ENCODE measurements at places on chromosomes 16 and 17. TPM values are rescaled to one million over a fixed set of nuclear protein-coding genes. Genes with fewer than 3 reads are reported as not detected.

DNA sequence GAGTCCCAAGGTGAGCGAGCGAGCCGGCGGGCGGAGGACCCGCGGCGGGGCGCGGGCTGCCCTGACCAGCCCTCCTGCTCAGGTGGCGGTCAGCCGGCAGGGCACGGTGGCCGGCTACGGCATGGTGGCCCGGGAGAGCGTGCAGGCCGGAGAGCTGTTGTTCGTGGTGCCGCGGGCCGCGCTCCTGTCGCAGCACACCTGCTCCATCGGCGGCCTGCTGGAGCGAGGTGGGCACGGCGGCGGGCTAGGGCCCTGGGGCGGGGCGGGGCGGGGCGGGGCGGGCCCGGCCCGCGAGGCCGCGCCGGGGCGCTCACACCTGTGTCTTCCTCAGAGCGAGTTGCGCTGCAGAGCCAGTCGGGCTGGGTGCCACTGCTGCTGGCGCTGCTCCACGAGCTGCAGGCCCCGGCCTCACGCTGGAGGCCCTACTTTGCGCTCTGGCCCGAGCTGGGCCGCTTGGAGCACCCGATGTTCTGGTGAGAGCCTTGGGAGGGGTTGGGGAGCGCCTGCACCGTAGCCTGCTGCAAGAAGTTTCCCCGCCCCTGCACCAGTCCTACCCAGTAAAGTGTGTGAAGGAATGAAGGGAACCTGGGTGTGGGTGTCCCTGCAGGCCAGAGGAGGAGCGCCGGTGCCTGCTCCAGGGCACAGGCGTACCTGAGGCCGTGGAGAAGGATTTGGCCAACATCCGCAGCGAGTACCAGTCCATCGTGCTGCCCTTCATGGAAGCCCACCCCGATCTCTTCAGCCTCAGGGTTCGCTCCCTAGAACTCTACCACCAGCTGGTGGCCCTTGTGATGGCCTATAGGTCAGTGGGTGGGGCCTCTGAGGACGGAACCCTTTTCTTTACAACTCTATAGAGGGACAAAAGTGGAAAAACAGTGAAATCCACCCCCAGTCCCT, 802 bp downstream of the SETD6 start:
- H3K4me3 ChIP-seq = peak overlapping the region; percentile 68
- H3K36me3 ChIP-seq = peaks cover 15% of the 10 kb centered on the region
- DNase-seq = peak; percentile 66
- H3K4me1 ChIP-seq = peaks cover 15% of the 10 kb centered on the region
- no peak overlapping the region for H3K27ac ChIP-seq
- H3K27me3 ChIP-seq = no peaks in the 10 kb centered on the region

- H3K27ac ChIP-seq = no peak overlapping the region
- H3K27me3 ChIP-seq = peaks cover 16% of the 10 kb centered on the region
- peaks cover 8% of the 10 kb centered on the region for H3K4me1 ChIP-seq
- H3K4me3 ChIP-seq = peak overlapping the region; percentile 77
Measured at GRCh38 chr16:67658849-67659674, 998 bp downstream of the ACD start.

DNA sequence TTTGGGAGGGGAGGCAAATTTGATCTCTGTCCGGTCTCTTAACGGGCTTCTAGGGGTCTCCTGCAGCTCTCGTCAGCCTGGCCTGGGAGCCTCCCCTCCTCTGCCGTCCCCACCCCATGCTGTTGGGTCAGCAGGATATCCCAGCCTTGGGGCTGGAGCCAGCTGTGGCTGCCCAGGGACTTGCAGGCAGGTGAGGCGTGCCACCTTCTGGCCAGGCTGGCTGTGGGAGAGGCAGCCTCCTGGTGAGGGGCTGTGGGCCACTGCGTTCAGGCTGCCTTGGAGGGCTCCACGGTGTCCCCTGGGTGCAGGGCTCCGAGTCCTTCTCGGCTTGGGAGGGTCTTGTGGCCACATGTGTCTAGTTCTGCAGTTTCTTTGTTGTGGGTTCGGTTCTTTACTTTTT, 34.6 kb downstream of the TBCD start:
- H3K27ac ChIP-seq = no peak overlapping the region
- no peak for DNase-seq
- H3K27me3 ChIP-seq = no peaks in the 10 kb centered on the region
- peaks cover 3% of the 10 kb centered on the region for H3K4me1 ChIP-seq
- H3K4me3 ChIP-seq = no peak overlapping the region

- no peak overlapping the region for H3K4me3 ChIP-seq
- no peaks in the 10 kb centered on the region for H3K27me3 ChIP-seq
- H3K36me3 ChIP-seq = no peaks in the 10 kb centered on the region
- no peak for DNase-seq
Measured at GRCh38 chr17:29357821-29358232, 32.3 kb upstream of the TAOK1 start.

HP gene
- total RNA-seq = not detected

- peak within 1 kb of the TSS; percentile 100 for H3K27ac ChIP-seq
- peaks cover 14% of the 10 kb centered on the region for H3K36me3 ChIP-seq
- no peaks in the 10 kb centered on the region for H3K27me3 ChIP-seq
- peak within 1 kb of the TSS; percentile 73 for H3K4me3 ChIP-seq
- DNase-seq = peak; percentile 90
- H3K4me1 ChIP-seq = peaks cover 33% of the 10 kb centered on the region
Measured at GRCh38 chr17:39200070-39200879, at the start of gene RPL19. RPL19 (plus strand) TSS chr17:39200283; CDS start chr17:39200345, 62 bp downstream.

GRCh38 chr17:71494062-71494855, 626.6 kb upstream of the SOX9 start:
- H3K27me3 ChIP-seq = no peaks in the 10 kb centered on the region
- no peak overlapping the region for H3K4me3 ChIP-seq
- no peak overlapping the region for H3K27ac ChIP-seq
- no peaks in the 10 kb centered on the region for H3K36me3 ChIP-seq
- H3K4me1 ChIP-seq = no peaks in the 10 kb centered on the region

- H3K4me1 ChIP-seq = peaks cover 36% of the 10 kb centered on the region
- H3K27ac ChIP-seq = no peak within 1 kb of the TSS
- H3K4me3 ChIP-seq = peak within 1 kb of the TSS; percentile 66
- DNase-seq = peak; percentile 67
Measured at GRCh38 chr17:32265192-32265923, at the start of gene RHBDL3. RHBDL3 (plus strand) TSS chr17:32265832; CDS start chr17:32266190, 358 bp downstream.

GRCh38 chr17:33435721-33436301, 142.7 kb upstream of the ASIC2 start:
- H3K27me3 ChIP-seq = no peaks in the 10 kb centered on the region
- H3K36me3 ChIP-seq = no peaks in the 10 kb centered on the region
- H3K4me3 ChIP-seq = no peak overlapping the region
- no peak overlapping the region for H3K27ac ChIP-seq
- no peak for DNase-seq

GRCh38 chr17:68676856-68677255, 75.7 kb upstream of the FAM20A start:
- DNase-seq = no peak
- H3K36me3 ChIP-seq = no peaks in the 10 kb centered on the region
- no peak overlapping the region for H3K27ac ChIP-seq
- H3K4me1 ChIP-seq = no peaks in the 10 kb centered on the region
- H3K27me3 ChIP-seq = no peaks in the 10 kb centered on the region
- no peak overlapping the region for H3K4me3 ChIP-seq

GUCY2D gene
- total RNA-seq = not detected

CCL1 gene
- not detected for total RNA-seq

Measured in neural progenitor cell (in vitro differentiated cells).